ENCODE measurements at places on chromosomes 7 and 10. TPM values are rescaled to one million over a fixed set of nuclear protein-coding genes. Genes with fewer than 3 reads are reported as not detected.

The CAMK2B gene
- total RNA-seq: 64.8 TPM

GRCh38 chr7:132491391-132491945 lies 84.8 kb downstream of the PLXNA4 start:
- no peak overlapping the region for H3K27ac ChIP-seq
- no peaks in the 10 kb centered on the region for H3K36me3 ChIP-seq
- H3K4me3 ChIP-seq: no peak overlapping the region

The MARVELD1 gene
- total RNA-seq: 3.4 TPM

The TMEM139 gene
- total RNA-seq: not detected

The LAMB1 gene
- 18.8 TPM for total RNA-seq

GRCh38 chr10:122559228-122559627 lies 1.3 kb upstream of the DMBT1 start:
- DNase-seq: no peak
- no peak overlapping the region for H3K27ac ChIP-seq
- H3K4me1 ChIP-seq: no peaks in the 10 kb centered on the region
- H3K27me3 ChIP-seq: no peaks in the 10 kb centered on the region
- H3K4me3 ChIP-seq: no peak overlapping the region
- H3K36me3 ChIP-seq: no peaks in the 10 kb centered on the region

GRCh38 chr7:30708983-30709382 lies 26.7 kb upstream of the CRHR2 start:
- peak overlapping the region; percentile 40 for H3K27ac ChIP-seq
- peaks cover 18% of the 10 kb centered on the region for H3K4me1 ChIP-seq
- H3K4me3 ChIP-seq: no peak overlapping the region
- DNase-seq: peak; percentile 65
- H3K27me3 ChIP-seq: no peaks in the 10 kb centered on the region

DNA sequence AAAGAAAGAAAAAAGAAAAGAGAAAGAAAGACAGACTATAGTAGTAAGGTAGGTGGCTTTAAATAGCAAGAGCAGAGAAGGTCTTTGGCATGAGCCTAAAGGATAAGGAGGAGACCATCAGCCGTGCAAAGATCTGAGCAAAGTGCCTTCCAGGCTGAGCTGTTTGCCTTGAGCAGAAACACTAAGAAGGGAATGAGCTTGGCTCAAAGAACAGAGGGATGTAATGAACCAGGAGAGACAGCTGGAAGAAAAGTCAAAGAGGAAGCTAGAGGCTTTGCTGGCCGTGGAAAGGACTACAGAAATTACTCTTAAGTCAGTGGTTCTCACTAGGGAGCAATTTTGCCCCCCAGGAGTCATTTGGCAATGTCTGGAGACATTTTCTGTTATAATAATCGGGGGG lies 228.6 kb downstream of the FGFR2 start:
- H3K27ac ChIP-seq: no peak overlapping the region
- no peaks in the 10 kb centered on the region for H3K36me3 ChIP-seq
- DNase-seq: no peak
- no peaks in the 10 kb centered on the region for H3K27me3 ChIP-seq
- H3K4me1 ChIP-seq: no peaks in the 10 kb centered on the region

- no peak for DNase-seq
- no peak overlapping the region for H3K4me3 ChIP-seq
Observed at GRCh38 chr7:121579639-121580038, 183.5 kb upstream of the FAM3C start.

The NKX1-2 gene
- total RNA-seq: not detected

DNA sequence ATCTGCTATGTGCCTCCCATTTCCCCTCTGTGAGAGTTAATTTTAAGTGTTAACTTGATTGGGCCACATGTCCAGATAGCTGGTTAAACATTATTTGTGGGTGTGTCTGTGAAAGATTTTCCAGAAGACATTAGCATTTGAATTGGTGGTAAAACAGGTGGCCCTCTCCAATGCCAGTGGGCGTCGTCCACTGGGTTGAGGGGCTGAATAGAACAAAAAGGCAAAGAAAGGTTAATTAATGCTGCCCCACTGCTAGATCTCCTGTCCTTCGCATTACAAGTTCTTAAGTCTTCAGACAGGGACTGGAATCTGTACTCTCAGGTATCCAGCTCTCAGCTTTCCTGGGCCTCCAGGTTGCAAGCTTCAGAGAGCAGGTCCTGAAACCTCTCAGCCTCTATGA lies 1160.9 kb upstream of the LRRN3 start:
- H3K4me3 ChIP-seq: no peak overlapping the region
- no peaks in the 10 kb centered on the region for H3K4me1 ChIP-seq
- H3K36me3 ChIP-seq: no peaks in the 10 kb centered on the region
- H3K27me3 ChIP-seq: no peaks in the 10 kb centered on the region

DNA sequence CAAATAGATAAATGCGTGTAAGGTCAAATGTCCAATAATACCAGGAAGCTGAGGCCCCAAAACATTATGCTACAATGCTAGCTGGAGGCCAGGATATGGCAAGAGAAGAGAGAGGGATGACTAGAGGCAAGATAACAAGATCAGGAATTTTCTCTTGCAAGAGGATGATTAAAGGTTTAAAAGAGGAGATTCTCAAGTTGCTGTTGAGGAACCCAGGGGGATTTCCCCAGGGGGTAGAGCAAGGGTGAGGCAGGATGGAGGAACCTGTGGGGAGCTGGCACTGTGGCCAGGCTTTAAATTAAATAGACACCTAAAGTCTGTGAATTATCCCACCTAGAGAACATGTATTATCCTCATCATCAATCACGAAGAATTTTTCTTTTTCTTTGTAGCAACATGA lies 3.4 kb upstream of the TAS2R60 start:
- no peaks in the 10 kb centered on the region for H3K36me3 ChIP-seq
- DNase-seq: no peak
- no peak overlapping the region for H3K27ac ChIP-seq

DNA sequence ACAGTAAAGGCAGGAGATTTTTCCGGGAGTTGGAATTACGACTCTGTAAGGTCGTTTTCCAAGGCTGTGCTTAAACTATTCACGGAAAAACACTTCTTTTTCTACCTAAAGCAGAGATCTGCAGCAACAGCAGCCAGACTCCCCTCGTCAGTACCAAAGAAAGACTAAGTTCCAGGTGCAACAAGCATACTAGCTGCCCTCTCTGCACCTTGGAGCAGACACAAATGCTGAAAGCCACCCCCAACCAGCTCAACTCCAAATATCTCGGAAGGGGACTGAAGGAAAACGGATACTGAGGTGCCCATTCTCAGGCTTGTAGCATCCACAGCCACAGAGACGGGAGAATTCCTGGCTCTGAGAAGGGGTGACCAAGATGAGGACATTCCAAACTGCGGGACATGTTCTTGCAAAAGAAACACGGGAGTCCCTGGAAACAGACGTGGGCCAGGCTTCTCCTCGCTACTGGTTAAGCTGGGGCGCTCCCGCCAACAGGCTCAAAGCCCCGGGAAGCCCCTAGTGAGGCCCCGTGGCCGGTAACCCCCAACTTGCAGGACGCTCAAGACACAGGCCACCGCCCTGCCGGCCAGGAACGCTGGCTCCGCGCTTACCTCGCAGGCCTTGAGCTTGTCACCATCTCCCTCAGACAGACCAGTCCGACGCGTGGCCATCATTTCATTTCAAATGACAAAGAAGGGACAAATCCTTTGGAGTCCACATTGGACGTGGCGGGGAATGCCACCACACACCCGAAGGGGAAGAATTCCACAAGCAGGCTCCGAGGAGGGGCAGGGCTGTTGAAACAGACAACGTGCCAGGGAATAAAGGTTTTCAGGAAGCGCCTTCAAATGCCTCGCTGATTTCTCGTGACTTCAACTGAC lies 2.2 kb downstream of the ARHGAP21 start:
- peak overlapping the region; percentile 93 for H3K27ac ChIP-seq
- no peaks in the 10 kb centered on the region for H3K27me3 ChIP-seq
- H3K4me1 ChIP-seq: peaks cover 59% of the 10 kb centered on the region
- peak overlapping the region; percentile 69 for H3K4me3 ChIP-seq
- peak; percentile 28 for DNase-seq
- H3K36me3 ChIP-seq: no peaks in the 10 kb centered on the region

DNA sequence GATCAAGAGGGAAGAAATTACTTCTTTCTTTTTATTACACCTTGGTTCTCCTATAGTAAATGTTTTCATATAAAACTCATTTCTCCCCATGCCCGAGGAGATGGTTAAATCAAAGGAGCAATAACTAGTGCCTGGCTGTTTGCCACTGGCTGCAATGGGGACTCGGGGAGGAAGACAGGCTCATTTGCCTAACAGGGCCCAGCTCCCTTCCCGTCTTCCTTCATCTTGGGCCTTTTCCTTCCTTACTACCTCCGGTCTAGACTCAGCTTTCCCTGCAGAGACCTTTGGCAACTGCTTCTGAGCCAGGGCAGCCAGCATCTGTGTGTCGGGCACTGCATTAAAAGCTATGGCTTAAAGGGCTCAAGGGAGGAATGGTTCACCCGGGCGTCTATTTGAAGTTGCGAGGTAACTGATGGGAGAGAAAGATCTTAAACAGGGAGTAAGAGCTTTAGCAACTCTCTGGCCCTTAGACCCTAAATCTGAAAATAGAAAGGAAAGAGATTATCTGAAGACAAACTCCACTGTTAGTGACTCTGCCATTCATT lies 63.5 kb downstream of the CALD1 start:
- no peaks in the 10 kb centered on the region for H3K36me3 ChIP-seq
- H3K4me1 ChIP-seq: no peaks in the 10 kb centered on the region
- no peak overlapping the region for H3K4me3 ChIP-seq
- no peaks in the 10 kb centered on the region for H3K27me3 ChIP-seq
- H3K27ac ChIP-seq: no peak overlapping the region
- no peak for DNase-seq

The LFNG gene
- total RNA-seq: 1.0 TPM

The UCMA gene
- total RNA-seq: not detected

- H3K4me3 ChIP-seq: no peak overlapping the region
- H3K27me3 ChIP-seq: peaks cover 9% of the 10 kb centered on the region
- no peaks in the 10 kb centered on the region for H3K36me3 ChIP-seq
- H3K4me1 ChIP-seq: no peaks in the 10 kb centered on the region
- DNase-seq: no peak
Observed at GRCh38 chr7:142817506-142817905, 37.4 kb upstream of the EPHB6 start.

DNA sequence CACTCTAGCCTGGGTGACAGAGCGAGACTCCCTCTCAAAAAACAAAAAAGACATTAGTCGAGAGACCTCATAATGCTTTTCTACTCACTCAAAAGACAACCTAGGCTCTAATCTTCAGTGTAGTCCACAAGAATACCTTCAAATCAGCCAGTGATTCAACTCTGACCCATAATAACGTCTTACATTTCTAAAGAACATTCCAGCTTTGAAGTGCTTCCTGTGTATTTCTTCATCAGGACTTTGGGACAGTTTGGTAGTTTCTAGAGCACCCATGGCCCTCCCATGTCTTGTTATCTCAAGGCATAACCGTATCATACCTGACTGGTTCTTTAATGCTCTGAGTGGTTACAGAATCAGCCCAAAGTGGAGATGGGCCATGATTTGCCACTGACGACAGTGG lies 221.3 kb downstream of the SKIDA1 start:
- no peaks in the 10 kb centered on the region for H3K4me1 ChIP-seq
- H3K4me3 ChIP-seq: no peak overlapping the region
- H3K27me3 ChIP-seq: no peaks in the 10 kb centered on the region
- DNase-seq: no peak
- H3K27ac ChIP-seq: no peak overlapping the region

DNA sequence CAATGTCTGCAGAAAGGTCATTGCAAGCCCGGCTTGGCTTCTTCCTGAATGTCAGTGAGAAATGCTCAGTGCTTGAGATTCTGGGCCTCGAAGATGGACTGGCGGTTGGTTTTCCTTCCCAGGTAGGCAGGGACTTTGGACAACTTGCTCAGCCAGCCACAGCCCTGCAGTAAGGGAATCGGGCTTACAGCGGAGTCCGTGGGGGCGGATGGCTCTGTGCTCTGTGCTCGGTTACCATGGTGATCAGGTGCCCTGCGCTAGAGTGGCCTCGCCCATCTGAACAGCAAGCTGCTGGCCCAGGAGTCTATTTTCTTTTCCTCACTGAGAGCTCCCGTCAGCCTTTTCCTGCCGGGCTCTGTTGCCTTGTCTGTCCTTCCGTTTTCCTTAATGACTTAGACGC lies 77.8 kb upstream of the SH2B2 start:
- no peaks in the 10 kb centered on the region for H3K4me1 ChIP-seq
- H3K27ac ChIP-seq: no peak overlapping the region
- no peaks in the 10 kb centered on the region for H3K27me3 ChIP-seq
- no peak overlapping the region for H3K4me3 ChIP-seq

- H3K4me1 ChIP-seq: no peaks in the 10 kb centered on the region
- no peak overlapping the region for H3K27ac ChIP-seq
- DNase-seq: no peak
- no peaks in the 10 kb centered on the region for H3K27me3 ChIP-seq
- H3K4me3 ChIP-seq: no peak overlapping the region
Observed at GRCh38 chr7:87702326-87702725, 74.1 kb downstream of the RUNDC3B start.

The FAM237B gene
- total RNA-seq: not detected

The RNF32 gene
- not detected for total RNA-seq

GRCh38 chr7:92717993-92718716 lies 118.2 kb downstream of the CDK6 start:
- H3K27me3 ChIP-seq: no peaks in the 10 kb centered on the region
- peak overlapping the region; percentile 59 for H3K4me3 ChIP-seq
- peak; percentile 11 for DNase-seq
- peak overlapping the region; percentile 67 for H3K27ac ChIP-seq
- no peaks in the 10 kb centered on the region for H3K36me3 ChIP-seq
- H3K4me1 ChIP-seq: peaks cover 7% of the 10 kb centered on the region

- H3K4me3 ChIP-seq: no peak overlapping the region
- H3K27ac ChIP-seq: no peak overlapping the region
Observed at GRCh38 chr7:158885624-158886023, 29.3 kb downstream of the DYNC2I1 start.

- no peak overlapping the region for H3K4me3 ChIP-seq
- DNase-seq: no peak
- no peaks in the 10 kb centered on the region for H3K27me3 ChIP-seq
- H3K27ac ChIP-seq: no peak overlapping the region
Observed at GRCh38 chr7:67414858-67415257, 418.2 kb downstream of the TYW1 start.

DNA sequence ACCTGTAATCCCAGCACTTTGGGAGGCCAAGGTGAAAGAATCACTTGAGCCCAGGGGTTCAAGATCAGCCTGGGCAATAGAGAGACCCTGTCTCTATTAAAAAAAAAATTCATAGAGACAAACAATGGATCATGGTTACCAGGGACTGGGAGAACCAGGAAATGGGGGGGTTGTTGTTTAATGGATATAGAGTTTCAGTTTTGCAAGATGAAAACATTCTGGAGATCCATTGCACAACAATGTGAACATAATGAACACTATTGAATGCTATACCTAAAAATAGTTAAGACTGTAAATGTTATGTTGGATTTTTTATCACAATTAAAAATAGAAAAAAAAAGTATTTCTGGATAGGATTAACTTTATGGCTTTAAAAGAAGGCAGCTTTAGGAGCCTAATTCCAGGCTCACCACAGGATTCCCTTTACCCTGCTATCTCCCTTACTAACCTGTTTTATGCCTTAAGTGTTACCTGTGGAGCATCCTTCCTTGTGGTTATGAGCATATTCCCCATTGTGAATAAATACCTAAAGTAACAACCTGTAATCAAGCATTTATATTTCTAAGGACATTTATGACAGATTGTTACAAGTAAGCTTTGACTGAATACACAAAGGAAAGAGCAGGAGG lies 45.1 kb upstream of the SGCE start:
- no peak overlapping the region for H3K4me3 ChIP-seq
- H3K4me1 ChIP-seq: no peaks in the 10 kb centered on the region
- H3K27ac ChIP-seq: no peak overlapping the region
- no peaks in the 10 kb centered on the region for H3K36me3 ChIP-seq
- DNase-seq: no peak

GRCh38 chr10:33231621-33232350 lies 102.7 kb downstream of the NRP1 start:
- no peaks in the 10 kb centered on the region for H3K27me3 ChIP-seq
- H3K4me1 ChIP-seq: peaks cover 28% of the 10 kb centered on the region
- no peak overlapping the region for H3K27ac ChIP-seq
- H3K36me3 ChIP-seq: no peaks in the 10 kb centered on the region
- no peak for DNase-seq

The POM121C gene
- total RNA-seq: 7.9 TPM
